ENCODE measurements at places on chromosomes 3 and 15. TPM values are rescaled to one million over a fixed set of nuclear protein-coding genes. Genes with fewer than 3 reads are reported as not detected.

Gene ALDH1A2
- total RNA-seq, result 30.8 TPM

Gene CHMP2B
- total RNA-seq, result 34.5 TPM

Gene C3orf70
- total RNA-seq, result 4.7 TPM

Gene GOLGA6A
- total RNA-seq, result 0.59 TPM

Gene SLC24A1
- 10.6 TPM for total RNA-seq

Gene ALDH1L1
- 0.60 TPM for total RNA-seq

Gene TTLL13
- total RNA-seq, result not detected

Gene CSPG5
- 1.7 TPM for total RNA-seq

Gene GLDN
- total RNA-seq, result 5.3 TPM

Gene C3orf62
- 3.4 TPM for total RNA-seq

Gene CCDC13
- not detected for total RNA-seq

Gene CPLX3
- total RNA-seq, result not detected

Gene CYP8B1
- total RNA-seq, result not detected

Gene FAM174B
- total RNA-seq, result 10.1 TPM

Gene AP4E1
- 10.9 TPM for total RNA-seq

Gene TNFSF10
- not detected for total RNA-seq

Gene ZNF280D
- 3.1 TPM for total RNA-seq

Gene BUB1B
- 129 TPM for total RNA-seq

Gene GNAT1
- total RNA-seq, result not detected

Gene ACAA1
- total RNA-seq, result 3.3 TPM

Gene IL17RD
- 33.6 TPM for total RNA-seq

Gene ERICH6
- not detected for total RNA-seq
